GM12891 (cell line): ENCODE measurements at places on chromosomes 3 and 15.

GRCh38 chr3:183539811-183540210 is 15.7 kb downstream of the KLHL6 start:
- no peak for DNase-seq

- no peak for DNase-seq
These were observed 156.3 kb downstream of the FRMD5 start for GRCh38 chr15:44038755-44039191.

DNA sequence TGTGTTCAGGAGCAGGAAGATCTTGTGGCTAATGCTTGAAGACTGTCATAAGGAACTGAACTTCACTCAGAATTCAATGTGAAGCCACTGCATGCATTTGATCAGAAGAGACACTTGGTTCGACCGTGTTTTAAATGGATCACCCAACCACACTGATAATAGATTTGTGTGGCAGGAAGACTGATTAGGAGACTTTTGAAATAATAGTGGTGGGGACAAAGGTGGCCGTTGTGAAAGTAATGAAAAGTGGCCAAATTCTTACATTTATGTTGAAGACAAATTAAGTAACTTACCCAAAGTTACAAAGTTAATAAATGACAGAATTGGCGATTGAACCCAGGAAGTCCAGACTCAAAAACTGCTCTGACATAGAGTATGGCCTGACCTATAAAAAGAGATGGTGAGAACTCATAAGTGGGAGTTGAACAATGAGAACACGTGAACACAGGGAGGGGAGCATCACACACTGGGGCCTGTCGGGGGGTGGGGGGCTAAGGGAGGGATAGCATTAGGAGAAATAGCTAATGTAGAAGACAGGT is 286.9 kb upstream of the DNAJC19 start:
- DNase-seq, result no peak

- no peak for DNase-seq
These were observed 161.4 kb downstream of the CHSY1 start for GRCh38 chr15:101090428-101090790.

DNA sequence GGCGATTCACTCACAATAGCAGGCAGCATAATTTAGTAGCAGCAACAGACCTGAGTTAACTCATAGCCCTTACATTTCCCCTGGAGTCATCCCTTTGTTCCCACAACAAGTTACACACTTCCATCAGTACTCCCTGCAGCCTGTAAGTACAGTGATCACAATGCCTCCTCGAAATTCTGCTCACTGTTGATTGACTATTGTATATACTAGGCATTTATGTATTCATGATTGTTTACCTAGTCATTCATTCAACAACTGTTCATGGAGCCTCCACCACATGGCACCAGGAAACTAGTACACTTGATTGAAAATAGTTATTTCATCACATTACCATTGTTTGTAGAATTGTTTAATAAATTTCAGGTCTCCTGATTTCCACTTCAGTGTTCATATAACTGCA is 71.4 kb upstream of the P3H2 start:
- DNase-seq, result no peak

DNA sequence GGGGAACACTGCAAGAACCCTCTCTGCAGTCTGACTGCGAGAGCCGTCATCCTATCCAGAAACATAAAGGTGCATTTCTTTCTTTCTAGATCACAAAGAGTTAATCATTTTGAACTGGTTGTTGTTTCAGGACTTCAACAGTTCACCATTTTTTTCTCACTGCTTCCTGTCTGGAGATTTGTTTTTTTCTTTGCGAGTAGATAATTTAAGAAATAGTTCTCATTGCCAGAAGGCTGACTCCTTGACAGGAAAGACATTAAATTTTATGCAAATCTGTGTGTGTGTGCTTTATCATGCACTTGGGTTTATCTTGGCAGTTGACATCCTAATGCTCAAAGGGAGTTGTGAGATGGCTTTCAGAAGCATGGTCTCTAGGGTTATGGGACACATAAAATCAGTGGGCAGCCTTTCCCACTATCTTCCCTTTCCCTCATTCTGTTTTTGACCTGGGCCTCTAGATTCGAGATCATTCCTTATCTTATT is 123.5 kb upstream of the TBL1XR1 start:
- DNase-seq, result no peak

DNA sequence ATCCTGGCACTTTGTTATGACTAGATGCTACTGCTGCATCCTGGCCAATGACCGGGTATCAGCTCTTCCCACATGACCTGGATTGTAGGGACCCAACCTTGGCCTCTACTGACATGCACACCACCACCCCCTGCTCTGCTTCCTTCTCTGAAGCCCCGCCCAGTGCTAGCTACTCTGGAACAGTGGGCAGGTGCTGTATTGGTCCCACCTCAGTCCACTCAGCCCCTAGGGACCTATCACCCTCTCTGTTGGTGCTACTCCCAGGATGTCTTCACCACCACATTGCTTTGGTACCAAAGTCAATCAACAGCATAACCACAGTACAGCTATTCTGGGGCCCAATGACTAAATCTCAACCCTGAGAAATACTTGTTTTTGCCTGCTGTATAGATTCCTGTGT is 170.2 kb upstream of the PRICKLE2 start:
- no peak for DNase-seq

GRCh38 chr15:71627188-71627587 is 183.2 kb upstream of the NR2E3 start:
- DNase-seq, result no peak
